ENCODE measurements at places on chromosomes 3 and 15.

GRCh38 chr15:98952381-98952803 lies 55.2 kb downstream of the PGPEP1L start:
- no peak for DNase-seq

DNA sequence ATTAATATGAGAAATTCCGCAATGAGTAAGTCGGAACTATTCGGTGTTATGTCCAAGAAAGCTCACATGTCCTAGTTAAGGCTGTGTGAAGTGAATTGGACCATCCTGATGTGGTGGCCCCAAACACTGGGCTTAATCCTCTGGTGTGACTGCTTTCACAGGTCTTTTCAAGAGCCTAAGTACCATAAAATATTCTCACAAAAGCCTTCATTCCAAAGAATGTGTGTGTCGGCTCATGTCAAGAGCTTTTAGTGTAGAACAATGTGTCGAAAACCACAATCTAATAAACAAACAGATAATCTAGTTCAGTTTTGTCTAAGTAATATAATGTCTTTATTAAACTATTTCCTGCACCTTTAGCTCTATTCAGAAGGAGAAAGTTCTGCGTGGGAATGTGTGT lies 311.4 kb downstream of the LPP start:
- no peak for DNase-seq

- DNase-seq, result peak; percentile 75
These were observed 6.9 kb downstream of the RPL15 start for GRCh38 chr3:23923786-23924185.

DNA sequence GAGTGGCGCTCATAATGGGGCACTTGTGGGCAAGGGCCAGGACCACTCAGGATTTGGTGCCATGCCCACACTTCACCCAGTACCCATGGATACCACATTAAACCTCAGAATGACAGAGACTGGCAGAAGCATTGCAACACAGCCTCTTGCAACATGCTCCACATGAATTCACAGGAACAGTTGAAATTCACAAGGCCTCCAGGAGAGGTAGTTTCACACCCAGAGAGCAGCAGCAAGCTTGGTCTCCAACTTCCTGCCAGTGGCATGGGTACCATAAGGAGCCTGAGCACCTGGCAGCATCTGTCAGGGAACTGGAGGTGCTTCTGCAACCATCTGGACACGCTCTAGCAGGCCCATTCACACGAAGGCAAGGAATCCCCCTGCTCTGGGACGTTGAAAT lies 101.0 kb downstream of the OSBPL10 start:
- DNase-seq, result no peak

DNA sequence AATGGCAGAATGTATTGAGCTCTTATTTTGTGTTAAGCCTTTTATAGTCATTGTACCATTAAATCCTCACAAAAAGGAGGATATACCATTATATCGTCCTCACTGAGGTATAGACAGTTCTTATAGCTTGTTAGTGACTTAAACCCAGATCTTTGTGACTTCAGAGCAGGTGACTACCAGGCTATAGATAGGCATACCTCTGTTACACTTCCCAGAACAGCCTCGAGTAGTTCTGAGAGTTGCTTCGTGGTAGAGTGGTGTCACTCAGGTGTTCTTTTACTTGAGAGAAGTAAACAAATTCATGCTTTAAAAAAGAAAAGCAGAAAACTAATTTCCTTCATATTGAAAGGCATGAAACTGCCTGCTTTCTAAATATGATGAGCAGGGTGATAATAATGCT lies 59.9 kb downstream of the SEC22A start:
- no peak for DNase-seq

DNA sequence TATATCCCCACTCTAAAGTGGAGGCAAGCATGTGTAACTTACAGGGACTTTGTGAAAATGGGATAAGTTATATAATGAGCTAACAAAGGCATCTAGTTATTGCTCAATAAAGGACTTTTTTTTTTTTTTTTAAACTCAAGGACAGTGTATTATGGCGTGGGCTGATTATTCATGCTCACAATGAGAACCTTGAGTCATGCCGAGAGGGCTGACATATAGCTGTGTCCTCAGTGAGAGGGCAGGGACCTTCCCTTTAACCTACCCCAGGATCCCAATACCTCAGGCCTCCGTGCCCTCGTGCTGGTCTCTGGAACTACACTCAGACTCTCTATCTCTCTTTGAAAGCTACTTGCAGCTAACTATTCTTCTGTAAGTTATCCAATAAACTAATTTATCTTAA lies 319.9 kb upstream of the ICE2 start:
- peak; percentile 75 for DNase-seq

GRCh38 chr3:46296826-46297225 lies 54.6 kb downstream of the CCR3 start:
- no peak for DNase-seq

- DNase-seq, result no peak
These were observed at the start of gene PPP1R14D for GRCh38 chr15:40828447-40829036. Gene PPP1R14D (minus strand): TSS chr15:40828708. CDS start chr15:40828641, 67 bp downstream.

GRCh38 chr3:151002003-151002981 lies 29.8 kb upstream of the CLRN1 start:
- DNase-seq, result no peak

DNA sequence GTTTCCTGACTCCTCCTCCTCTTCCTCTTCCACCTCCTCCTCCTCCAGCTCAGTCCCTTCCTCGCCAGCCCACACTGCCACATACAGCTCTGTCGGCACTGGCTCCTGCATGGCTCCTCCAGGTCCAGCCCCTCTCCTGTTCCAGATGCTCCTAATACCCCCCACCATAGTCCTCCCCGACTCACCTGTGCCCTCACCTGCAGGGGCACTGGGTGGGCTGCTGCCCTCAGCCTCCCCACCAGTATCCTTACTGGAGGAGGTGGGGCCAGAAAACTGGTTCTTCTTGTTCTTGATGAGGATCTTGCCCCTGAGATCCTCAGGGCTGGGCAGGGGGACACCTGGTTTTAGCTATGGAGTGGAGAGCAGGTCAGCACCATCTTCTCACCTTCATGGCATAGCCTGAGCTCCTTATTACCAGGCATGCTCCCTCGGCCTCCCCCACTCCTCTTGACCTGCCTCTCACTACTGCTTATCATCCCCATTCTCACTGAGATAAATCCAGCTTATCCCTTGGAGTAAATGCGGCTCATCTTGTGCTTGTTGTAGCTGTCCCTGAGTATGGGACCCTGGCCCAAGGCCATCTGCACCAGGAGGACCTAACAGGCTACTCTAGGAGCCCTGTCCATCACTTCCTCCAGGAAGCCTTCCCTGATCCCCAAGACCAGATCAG lies 11.0 kb downstream of the PLCB2 start:
- no peak for DNase-seq

DNA sequence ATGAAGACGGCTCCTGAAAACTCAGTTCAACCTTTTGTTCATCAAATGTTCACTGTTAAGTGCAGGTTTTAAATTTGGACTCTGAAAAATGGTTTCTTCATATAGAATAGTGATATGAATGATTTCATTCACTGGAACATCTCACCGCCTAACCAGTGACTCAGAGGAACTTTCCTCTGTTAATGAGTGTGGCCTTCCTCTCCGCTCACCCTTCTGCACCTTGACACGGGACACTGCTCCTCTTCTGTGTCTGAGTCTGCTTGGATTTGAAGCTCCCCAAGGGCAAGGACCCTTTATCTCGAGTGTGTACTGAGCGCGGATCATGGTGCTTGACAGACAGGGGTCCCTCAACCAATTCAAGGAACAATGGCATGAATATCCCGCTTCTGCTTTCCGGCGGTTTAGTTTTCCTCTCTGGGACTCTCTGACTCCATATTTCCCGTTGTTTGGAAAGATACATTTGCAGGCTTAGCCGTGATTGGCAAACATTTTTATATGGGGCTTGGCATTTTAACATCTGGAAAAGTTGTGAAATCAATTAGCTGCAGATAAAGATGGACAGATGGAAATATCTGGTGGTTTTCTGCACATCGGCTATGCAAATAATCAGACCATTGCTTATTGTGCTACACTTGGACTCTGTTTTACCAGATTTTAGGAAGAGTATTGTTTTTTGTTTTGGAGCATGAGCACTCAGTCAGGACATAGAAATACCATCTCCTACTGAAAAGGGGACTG lies 20.9 kb downstream of the KBTBD8 start:
- no peak for DNase-seq

GRCh38 chr15:61087573-61087972 lies 141.5 kb downstream of the RORA start:
- DNase-seq, result no peak

Measured in fibroblast of skin of right biceps (primary cell).